ENCODE measurements at places on chromosomes 1 and 21. TPM values are rescaled to one million over a fixed set of nuclear protein-coding genes. Genes with fewer than 3 reads are reported as not detected.

The OR2L2 gene
- not detected for total RNA-seq

The ZNF683 gene
- total RNA-seq, result not detected

The NFASC gene
- 0.17 TPM for total RNA-seq

The ARHGAP30 gene
- not detected for total RNA-seq

The NUDT17 gene
- total RNA-seq, result 2.6 TPM

The KPRP gene
- total RNA-seq, result not detected

The FCRLA gene
- total RNA-seq, result not detected

The FAM72C gene
- total RNA-seq, result 0.34 TPM

The BRDT gene
- not detected for total RNA-seq

The CLCA2 gene
- not detected for total RNA-seq

The CYP4A11 gene
- total RNA-seq, result not detected

The ETNK2 gene
- total RNA-seq, result 9.6 TPM

The NR1I3 gene
- total RNA-seq, result not detected

The MYOM3 gene
- total RNA-seq, result not detected

The SLAMF9 gene
- not detected for total RNA-seq

The CAMK2N1 gene
- 0.60 TPM for total RNA-seq

The CD247 gene
- total RNA-seq, result not detected

The AHCYL1 gene
- total RNA-seq, result 47.6 TPM

The ACTL8 gene
- not detected for total RNA-seq

The CDC20 gene
- 8.3 TPM for total RNA-seq

The FGR gene
- total RNA-seq, result 0.22 TPM

The S100A7A gene
- not detected for total RNA-seq

The PLA2G2A gene
- not detected for total RNA-seq

The TMEM82 gene
- not detected for total RNA-seq

The CACNA1S gene
- not detected for total RNA-seq

The IGSF5 gene
- total RNA-seq, result not detected

The TNFRSF1B gene
- total RNA-seq, result 23.7 TPM

The CTSK gene
- total RNA-seq, result 0.77 TPM

The MROH7 gene
- total RNA-seq, result under 0.01 TPM

The LRRC8B gene
- 1.3 TPM for total RNA-seq

The FCGR3B gene
- total RNA-seq, result not detected

The DMRTA2 gene
- under 0.01 TPM for total RNA-seq

The ERICH3 gene
- not detected for total RNA-seq

The CD164L2 gene
- not detected for total RNA-seq

The LY9 gene
- not detected for total RNA-seq

The CDC7 gene
- total RNA-seq, result 2.1 TPM

The GSTM5 gene
- total RNA-seq, result 0.11 TPM

The FAM163A gene
- total RNA-seq, result 0.09 TPM

The RNF223 gene
- total RNA-seq, result not detected

The KNCN gene
- not detected for total RNA-seq

All from dermis lymphatic vessel endothelial cell (primary cell).